A172 (cell line): ENCODE measurements at places on chromosomes 12 and 14. TPM values are rescaled to one million over a fixed set of nuclear protein-coding genes. Genes with fewer than 3 reads are reported as not detected.

DNA sequence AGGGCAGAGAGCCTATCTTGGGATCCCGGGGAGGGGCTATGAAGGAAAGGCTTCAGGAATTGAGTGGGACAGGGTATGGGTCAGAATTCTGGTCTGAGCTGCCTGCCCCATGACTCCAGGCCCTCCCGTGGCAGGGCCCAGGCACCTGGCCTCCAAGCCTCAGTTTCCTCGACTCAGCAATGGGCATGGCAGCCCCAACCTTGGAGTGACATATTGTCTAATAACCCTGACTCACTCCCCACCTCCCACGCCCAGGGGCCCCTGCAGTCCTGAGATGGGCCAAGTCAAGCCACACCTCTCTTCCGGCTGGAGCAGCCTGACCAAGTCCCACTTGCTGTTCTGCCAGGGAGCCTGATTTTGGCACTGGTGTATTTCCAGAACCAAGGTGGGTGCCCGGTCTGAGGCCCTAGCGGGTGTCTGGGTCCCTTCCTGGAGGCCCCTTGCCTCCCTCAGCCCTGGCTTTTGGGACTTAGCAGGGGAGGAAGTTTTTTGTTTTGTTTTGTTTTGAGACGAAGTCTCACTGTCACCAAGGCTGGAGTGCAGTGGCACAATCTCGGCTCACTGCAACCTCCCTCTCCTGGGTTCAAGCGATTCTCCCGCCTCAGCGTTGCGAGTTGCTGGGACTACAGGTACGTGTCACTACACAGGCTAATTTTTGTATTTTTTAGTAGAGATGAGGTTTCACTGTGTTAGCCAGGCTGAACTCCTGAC, 40.3 kb upstream of the RCOR1 start:
- DNase-seq = peak; percentile 50

GRCh38 chr12:110998165-110998564, 77.8 kb upstream of the MYL2 start:
- no peak for DNase-seq

DNA sequence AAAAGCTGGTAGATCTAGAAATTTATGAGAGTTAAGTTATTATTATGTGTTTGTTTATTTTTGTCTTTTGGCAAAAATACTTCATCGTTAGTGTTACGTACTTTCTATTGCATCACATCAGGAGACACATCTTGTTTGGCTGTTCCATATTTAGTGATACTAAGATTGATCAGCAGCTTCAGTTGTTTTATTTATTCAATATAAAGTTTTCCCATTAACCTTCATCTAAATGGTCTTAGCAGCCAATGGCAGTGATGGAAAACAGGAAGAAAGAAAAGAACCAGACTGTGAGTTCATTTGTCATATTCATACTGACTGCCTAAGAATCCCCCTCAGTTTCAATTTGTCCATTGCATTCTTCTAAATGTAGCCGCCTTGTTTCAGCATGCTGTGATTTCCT, 122.3 kb downstream of the METTL25 start:
- DNase-seq = no peak

The TMEM132D gene
- total RNA-seq = not detected in 2 replicates

DNA sequence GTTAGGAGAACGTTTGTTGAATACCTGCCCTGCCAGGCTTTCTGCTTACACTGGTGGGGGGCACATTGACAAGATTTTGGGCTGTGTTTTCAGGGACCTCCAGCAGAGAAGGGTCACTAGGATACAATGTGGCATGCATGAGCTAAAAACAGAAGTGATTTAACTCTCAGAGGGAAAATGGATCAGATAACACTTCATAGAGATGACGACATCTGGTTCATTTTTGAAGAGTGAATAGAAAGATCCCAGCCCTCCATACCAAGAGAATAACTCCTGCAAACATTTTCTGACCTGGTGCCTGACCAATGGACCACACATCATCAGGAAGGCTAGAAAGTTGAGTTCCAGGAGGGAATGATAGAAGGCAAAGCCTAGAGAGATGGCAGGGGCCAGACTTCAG, 33.7 kb downstream of the CKB start:
- DNase-seq = no peak

GRCh38 chr14:61632807-61633206, 62.5 kb upstream of the HIF1A start:
- DNase-seq = no peak

The KRT78 gene
- total RNA-seq = not detected in 2 replicates

- no peak for DNase-seq
Observed at GRCh38 chr14:71932229-71932981, at the start of gene RGS6. Gene RGS6 (plus strand): TSS chr14:71932429.

GRCh38 chr12:94191023-94191422, 42.6 kb downstream of the PLXNC1 start:
- no peak for DNase-seq

- peak; percentile 10 for DNase-seq
Observed at GRCh38 chr14:71467361-71467811, 464.8 kb upstream of the RGS6 start.

DNA sequence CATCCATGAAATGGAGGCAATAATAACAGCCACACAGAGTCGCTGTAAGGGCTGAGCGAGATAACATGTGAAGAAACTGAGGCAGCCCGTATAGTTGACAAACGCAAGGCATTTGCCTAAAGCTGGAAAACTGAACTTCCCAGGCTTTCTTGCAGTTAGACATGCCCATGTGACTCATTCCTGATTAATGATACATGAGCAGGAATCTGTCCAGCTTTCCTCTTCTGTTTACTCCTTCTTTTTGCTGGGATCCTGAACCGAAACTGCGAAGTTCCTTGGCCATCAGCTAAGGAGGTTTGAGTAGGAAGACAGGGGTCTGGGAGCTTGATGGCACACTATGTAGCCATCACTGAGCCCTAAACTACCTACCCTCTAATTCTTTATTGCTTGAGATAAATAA, 52.2 kb downstream of the ST8SIA1 start:
- DNase-seq = peak; percentile 78

The HOXC10 gene
- 4.4 and 4.9 TPM in 2 replicates for total RNA-seq

DNA sequence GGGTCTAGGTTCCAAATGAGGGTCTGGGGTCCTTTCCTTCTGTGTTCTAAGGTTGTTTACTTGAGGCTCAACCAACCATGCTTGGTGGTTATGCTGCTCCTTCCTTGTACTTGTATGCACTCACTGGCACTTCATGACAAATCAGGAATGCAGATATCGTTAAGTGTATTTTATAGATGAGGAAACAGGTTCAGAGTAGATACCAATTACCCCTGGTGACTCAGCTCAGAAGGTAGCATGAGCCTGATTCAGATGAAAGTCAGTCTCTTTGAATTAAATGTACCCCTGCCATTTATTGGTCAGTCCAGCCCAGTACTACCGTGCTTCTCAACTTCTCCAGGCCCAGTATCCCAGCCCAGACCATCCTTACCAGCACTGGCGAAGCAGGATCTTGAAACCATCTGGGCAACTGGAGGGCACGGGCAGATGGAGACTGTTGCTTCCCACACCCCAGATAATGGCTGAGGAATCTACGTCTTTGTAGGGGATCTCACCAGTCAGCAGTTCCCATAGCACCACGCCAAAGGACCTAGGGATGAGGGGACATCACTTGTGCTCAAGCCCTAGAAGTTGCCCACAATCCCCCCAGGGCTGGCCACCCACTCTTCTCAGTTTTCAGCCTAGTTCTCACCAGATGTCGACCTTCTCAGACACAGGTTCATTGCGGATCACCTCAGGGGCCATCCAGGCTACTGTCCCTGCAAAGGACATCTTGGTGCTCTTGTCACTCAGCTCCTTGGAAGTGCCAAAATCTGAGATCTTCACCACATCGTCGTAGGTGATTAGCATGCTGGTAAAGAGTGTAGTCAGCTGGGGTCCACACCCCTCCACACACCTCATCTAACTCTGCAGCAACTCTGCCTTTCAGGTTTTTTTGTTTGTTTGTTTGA, 14.3 kb downstream of the MAP3K12 start:
- no peak for DNase-seq

DNA sequence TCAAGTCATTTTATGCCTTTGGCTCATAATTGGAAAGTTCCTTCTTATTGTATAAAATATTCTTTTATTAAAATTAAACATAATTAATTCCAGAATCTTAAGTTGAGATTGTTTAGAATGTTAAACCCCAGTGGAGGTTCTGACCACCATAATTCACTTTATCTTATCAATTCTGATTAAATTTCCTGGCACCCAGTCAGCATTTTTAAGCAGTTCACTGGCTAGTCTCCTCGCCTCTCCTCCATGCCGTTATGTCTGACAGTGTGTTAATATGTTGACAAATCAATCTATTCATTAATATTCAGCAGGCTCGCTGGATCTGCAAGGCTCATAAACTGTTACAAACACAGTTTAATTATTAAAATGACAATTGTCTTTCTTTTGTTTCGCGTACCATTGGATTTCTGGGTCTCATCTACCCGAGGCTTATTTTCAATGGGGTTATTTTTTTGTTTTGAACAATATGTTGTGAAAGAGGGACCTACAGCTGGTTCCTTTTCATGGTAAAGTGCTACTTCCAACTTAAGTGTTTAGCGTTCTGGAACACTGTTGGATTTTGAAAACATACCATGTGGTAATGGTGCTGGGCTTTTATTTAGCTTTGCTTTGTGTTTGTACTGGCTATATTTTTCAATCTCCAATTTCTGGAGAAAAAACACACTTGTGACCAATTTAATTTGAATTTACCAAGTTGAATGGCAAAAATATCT, 339.7 kb downstream of the PRKD1 start:
- no peak for DNase-seq

DNA sequence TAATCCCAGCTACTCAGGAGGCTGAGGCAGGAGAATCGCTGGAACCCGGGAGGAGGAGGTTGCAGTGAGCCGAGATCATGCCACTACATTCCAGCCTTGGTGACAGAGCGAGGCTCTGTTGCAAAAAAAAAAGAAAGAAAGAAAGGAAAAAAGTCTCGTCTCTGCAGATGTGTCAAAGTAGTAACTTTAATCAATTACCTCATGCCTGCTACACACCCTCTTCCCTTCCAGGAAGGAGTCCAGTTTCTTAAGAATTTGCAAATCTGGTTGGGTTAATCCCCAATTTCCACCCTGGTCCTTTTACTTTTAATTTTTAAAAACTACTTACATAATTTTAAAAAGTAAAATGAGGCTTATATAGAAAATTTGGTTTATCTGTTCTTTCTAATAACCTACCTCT, 234.5 kb upstream of the KITLG start:
- no peak for DNase-seq

- DNase-seq = no peak
Observed at GRCh38 chr12:106645074-106645421, 62.2 kb downstream of the RFX4 start.

DNA sequence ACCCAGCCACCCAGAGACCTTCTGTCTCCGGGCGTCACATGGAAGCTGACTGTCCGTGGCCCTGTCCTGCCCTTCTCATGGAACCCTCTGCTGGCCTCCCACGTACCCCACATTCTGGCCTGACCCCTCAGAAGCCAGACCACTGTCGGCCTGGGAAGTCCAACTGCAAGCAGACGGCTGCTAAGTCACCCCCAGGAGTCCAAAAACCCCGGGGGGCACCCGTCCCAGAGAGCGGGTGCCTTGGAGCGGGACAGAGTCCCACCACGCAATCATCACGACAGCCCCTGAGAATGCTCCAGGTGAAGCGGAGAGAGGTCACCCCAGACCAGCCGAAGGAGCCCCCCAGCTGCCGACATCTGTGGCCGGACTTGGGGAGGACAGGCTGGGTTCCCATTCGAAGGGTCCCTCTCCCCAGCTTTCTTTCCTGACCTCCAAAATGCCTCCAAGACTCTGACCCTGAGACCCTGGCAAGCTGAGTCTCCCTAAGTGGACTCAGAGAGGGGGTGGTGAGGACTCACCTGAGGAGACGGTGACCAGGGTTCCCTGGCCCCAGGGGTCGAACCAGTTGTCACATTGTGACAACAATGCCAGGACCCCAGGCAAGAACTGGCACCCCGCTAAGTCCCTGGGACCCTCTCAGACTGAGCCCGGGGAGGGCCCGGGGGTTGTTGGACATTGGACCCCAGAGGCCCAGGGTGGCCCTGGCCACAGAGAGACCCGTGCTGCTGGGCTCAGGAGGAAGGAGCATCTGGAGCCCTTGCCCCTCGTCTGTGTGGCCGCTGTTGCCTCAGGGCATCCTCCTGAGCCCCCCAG, 337.1 kb downstream of the TMEM121 start:
- DNase-seq = no peak

GRCh38 chr12:46414591-46415268, 42.2 kb upstream of the SLC38A2 start:
- DNase-seq = no peak

DNA sequence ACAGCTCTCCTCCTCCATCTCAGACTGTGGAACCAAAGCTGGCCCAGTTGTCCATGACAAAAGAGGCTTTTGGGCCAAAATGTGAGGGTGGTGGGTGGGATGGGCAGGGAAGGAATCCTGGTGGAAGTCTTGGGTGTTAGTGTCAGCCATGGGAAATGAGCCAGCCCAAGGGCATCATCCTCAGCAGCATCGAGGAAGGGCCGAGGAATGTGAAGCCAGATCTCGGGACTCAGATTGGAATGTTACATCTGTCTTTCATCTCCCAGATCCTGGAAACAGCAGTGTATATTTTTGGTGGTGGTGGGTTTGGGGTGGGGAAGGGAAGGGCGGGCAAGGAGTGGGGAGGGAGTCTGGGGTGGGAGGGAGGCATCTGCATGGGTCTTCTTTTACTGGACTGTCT, 11.8 kb upstream of the TAMALIN start:
- no peak for DNase-seq

DNA sequence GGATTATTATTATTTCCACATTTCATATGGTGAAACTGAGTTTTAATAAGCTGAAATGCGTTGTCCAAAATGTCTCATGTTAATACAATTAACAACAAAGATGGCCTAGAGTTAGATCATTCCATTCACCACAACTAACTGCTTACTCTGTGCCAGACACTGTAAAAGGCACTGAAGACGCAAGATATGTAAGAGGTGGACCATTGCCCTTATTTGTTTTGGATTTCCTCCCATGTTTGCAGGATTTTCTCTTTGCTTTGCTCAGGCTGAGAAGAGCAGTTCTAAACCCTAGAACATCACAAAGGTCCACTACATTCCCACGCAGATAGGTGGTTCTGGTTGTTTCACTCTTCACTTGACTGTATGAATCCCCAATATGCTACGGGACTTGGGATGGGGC, 324.4 kb upstream of the KITLG start:
- no peak for DNase-seq

DNA sequence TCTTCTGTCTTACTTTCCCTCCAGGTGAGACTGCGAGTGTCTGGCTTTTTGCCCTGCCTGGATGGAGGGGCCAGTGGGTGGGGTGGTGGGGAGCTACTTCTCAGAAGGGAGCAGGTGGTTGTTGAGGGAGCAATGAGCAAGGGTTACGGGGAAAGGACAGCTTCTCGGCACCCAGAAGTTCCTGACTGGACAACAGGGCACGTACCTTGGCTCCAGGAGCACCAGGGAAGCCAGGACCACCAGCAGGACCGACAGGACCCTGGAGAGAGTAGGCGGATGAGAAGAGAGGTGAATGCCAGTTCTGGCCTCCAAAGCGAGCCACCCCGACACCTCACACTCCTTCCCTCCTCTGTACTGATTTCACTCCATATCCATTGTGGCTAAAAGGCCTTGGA, 15.3 kb downstream of the COL2A1 start:
- DNase-seq = no peak

GRCh38 chr12:98845957-98846356, 200.9 kb downstream of the APAF1 start:
- DNase-seq = no peak

The CD163 gene
- total RNA-seq = 0.02 TPM in 1 of 2 replicates, not detected in the other

The CMTM5 gene
- total RNA-seq = not detected in 2 replicates

The DPY19L2 gene
- total RNA-seq = 2.1 and 18.8 TPM in 2 replicates

GRCh38 chr14:61525293-61526011, 169.9 kb upstream of the HIF1A start:
- peak; percentile 87 for DNase-seq

GRCh38 chr12:124159655-124160054, 135.2 kb upstream of the RFLNA start:
- DNase-seq = no peak
